ENCODE measurements at places on chromosomes 3 and 15. TPM values are rescaled to one million over a fixed set of nuclear protein-coding genes. Genes with fewer than 3 reads are reported as not detected.
A peak's percentile ranks its signal among the peaks of the same experiment; 100 is the strongest.

DNA sequence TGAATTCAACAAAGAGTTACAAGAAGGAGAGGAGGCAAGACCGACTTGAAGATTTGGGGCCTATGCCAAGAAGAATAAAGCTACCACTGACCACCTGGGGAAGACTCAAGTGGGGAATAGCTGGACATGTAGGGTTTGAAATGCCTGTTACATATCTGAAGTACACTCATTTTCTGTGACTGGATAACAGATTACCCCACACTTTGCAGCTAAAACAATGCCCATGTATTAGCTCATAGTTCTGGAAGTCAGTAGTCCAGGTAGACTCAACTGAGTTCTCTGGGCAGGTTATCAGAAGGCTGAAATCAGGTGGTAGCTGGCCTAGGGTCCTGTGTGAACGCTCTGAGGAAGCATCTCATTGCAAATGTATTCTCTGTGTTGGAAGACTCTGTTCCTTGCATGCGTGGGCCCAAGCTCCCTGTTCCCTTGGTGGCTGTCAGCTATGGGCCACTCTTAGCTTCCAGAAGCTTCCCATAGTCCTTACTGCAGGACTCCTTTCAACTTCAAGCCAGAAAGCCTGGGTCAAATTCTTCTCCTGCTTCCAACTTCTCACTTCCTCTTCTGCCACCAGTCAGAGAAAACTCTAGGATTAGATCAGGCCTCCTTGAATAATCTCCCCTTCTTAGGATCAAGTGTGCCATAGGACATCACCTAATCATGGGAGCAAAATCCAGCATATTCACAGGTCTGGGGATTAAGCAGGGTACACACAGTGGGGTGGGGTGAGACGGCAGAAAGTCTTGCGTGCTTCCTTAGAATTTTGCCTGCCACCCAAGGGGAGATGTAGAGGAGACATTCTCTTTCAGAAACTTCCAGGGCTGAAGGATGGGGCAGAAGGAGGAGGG lies 187.8 kb downstream of the SHQ1 start:
- peak; percentile 55 for DNase-seq

DNA sequence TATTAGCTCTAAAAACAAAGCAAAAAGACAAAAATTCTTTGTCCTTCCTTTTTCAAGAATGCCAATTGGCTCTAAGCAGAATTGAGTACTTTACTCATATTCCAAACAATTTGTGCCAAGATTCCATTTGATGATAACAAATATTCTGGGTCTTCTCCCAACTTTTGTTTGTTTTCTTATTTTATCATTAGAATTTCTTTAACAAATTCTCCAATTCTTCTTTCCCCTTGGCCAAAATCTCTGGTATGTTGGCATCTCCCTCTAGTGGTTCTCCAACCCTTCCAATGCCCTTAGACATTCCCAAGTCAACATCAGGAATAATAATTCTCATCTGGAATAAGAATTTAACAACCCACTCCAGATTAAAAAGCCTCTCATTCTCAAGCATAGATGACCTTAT lies 5.3 kb downstream of the CPOX start:
- no peak for DNase-seq

DNA sequence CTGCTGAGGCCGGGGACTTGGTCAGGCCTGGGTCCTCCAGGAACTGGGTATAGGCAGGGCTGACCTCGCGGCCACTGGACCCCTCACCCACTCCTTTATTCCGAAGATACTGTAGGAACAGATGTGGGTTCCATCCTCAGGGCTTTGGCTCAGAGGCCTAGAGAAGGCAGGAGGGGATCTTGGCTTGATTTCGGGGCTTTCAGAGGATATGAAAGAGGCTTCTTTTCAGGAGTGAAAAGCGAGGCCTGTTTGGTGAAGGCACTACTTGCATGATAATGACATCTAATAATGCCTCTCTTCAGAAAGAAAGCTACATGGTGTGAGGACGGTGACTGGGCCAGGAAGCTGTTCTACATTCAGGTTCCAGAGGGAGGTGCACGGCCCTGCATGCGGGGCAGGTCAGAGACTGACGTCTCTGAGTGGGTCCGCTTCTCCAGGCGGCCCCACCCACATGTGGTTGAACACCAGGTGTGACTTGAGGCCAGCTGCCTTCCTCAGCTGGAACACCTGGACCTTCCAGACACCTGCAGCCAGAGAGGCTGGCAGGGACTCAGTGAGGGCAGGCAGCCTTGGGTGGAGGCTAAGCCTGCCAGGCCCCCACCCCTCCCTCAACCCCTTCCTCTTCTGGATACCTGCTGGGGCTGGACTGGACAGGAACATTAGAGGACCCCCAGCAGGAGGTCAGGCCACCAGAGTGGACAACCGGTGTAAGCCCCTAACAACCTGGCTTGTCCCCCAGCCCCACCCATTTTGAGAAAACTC lies 31.1 kb upstream of the HHATL start:
- no peak for DNase-seq

DNA sequence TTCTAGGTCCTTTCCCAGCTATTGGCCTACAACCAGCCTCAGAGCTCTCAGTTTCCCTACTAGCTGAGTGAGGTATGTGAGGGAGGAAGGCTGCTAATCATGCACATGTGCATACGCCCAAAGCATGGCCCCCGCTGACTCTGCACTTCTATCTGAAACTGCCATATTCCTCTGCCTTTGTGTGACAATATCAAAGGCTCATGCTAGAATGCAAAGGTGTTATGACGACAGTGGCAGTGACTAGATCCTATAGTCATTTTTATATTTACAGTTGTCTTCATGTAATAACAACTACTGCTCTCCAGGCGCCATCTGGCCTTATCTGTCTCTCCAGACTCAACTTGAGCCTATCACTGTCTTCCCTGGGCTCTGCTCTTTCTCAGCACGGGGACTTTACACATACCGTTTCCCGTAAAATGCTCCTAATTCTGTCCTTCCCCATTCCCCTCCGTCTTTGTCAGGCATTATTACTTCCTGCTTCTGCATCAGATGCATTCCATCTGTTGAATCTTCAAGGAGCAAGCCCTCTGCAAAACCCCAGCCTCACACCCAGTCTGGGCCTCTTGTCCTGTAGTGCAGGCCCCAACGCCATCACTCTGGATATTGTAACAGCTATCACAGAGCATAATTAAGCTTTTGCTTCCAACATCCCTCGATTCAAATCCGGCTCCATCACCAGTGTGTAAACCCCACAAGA lies 102.5 kb downstream of the PDCD6IP start:
- DNase-seq = no peak

DNA sequence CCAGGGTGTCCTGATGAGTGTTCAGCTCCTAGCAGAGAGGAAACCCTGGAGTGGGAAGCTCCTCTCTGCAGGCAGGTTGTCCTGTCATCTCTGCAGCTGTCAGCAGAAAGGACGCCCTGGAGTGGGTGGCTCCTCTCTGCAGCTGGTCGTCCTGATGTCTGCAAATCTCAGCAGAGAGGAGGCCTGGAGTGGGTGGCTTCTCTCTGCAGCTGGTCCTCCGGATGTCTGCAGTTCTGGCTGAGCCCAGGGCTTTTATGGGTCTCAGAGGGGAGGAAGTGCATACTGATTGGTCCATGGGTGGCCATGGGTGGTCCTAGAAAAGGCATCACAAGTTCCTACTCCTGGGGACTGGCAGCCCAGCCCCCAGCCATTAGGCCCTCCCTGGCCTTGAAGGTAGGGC lies 102.6 kb upstream of the BNIP2 start:
- no peak for DNase-seq

The LARP6 gene
- 37.0 TPM for total RNA-seq

DNA sequence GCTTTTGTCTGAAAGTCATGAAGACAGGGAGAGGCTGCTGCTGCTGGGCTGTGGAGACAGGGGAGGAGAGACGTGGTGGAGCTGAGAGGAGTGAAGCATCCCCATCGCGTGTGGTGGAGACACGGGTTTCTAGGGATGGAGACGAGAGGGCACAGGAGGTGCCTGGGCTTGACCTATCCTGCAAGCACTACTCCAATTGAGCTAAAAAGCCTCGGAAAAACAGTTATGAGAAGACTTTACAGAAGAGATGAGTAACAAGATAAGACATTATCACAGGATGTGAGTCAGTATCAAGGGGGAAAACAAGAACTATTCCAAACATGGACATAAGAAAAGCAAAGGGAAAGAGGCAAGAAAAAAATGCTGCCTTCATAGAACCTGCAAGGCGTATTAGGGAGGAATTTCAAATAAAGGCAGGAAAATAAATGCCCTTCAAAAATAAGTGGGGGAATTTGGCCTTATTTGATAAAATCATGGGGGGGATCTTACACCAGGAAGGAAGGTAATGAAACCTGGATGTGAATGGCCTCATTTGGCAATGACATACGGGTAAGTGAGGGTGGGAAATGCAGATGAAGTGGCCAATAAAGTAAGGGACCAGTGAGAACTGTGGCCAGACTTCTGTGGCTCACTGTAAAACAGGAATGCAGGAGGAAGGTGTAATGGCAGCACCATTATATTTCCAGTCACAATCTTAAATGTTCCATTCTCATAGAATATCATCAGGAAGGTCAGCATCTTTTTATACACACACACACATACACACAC lies 97.9 kb downstream of the PLD1 start:
- no peak for DNase-seq

The SPRED1 gene
- total RNA-seq = 26.2 TPM

DNA sequence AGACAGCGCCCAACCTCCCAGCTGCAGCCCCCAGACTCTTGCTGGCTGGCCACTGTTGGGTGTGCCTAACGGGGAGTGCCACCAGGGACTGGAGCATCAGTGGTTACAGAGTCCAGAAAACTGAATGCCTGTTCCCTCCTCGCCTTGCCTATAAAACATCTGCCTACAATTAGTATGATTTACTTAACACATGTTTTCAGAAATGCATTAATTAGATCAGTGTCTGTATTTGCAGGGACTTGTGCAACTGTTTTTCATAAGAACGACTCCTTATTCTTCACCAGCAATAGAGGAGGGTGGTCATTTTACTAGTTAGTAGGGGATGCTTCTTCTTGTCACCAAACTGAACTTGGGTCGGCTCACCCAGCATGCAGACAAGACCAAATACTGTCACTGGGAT lies 248.7 kb downstream of the GABRG3 start:
- no peak for DNase-seq

The ANKRD63 gene
- total RNA-seq = not detected

DNA sequence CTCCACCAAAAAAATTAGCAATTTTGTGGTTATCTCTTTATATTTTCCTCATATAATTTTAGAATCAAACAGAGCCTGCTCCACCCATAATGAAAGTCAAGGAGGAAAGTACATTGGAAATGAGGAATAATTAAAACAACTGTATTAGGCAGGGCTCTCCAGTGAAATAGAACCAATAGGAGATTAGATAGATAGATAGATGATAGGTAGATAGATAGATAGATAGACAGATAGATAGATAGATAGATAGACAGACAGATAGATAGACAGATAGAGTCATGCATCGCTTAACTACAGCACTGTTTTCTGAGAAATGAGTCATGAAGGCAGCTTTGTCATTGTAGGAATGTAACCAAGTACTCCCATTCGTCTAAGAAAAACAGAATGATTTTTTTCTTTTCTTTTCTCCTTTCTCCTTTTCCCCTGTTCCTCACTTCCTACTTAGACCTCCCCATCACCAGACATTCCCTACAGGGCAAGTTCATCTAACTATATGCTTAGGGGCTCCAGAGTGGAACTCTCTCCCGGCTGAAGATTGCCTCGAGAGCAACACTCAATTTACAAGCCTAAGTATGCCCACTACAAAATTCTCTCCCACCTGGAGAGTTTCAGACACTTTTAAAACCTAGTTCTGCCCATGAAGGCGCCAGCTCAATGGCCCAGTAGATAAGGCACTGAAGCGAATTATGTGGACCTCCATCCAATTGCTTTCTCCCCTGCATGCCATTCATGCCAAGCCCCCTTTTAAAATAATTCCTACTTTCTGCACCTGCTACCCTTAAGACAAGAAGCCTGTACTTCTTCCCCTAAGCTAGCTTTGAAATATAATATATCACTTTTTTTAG lies 53.3 kb upstream of the LIPC start:
- peak; percentile 83 for DNase-seq

DNA sequence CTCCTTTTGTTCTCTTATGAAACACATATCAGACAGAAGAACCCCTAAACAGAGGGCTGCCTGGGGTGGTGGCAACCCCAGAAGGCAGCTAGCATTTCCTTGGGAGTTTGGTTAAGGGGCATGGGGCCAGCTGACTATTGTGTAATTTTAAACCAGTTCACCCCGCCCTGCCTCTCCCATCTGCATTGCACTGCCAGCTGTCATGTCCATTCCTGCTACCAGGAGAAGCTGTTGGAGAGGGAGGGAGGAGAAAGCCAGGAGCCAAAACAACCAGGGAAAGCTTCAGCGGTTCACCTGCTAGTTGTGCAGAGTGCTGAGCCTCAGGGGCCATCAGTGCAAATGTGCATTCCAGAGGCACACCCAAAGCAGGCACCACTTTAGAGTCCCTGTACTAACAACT lies 47.6 kb upstream of the ATP1B3 start:
- peak; percentile 50 for DNase-seq

DNA sequence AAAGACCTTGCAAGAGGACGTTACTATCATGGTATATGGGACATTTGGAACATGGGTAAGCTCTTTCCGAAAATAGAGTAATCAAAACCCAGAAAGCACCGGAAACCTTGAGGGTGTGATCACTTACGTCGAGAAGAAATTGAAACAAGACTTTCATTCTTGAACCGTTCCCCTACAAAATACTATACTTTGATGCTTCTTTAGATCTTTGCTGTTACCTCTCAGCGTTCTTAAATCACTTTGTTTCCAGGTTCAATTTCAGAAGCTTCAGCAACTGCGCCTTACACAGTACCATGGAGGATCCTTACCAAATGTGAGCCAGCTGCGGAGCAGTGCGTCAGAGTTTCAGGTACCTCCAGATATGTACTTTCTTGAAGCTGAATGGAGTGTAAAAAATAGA lies 10.1 kb downstream of the CRTC3 start:
- no peak for DNase-seq

The VILL gene
- 4.0 TPM for total RNA-seq

The RAD51 gene
- 5.6 TPM for total RNA-seq

The GOLGA6L4 gene
- total RNA-seq = 2.2 TPM

- no peak for DNase-seq
These were observed 27.6 kb downstream of the SLC6A6 start for GRCh38 chr3:14430053-14430452.

The STXBP5L gene
- not detected for total RNA-seq

- DNase-seq = no peak
These were observed 57.3 kb downstream of the PLXNA1 start for GRCh38 chr3:127040216-127040615.

DNA sequence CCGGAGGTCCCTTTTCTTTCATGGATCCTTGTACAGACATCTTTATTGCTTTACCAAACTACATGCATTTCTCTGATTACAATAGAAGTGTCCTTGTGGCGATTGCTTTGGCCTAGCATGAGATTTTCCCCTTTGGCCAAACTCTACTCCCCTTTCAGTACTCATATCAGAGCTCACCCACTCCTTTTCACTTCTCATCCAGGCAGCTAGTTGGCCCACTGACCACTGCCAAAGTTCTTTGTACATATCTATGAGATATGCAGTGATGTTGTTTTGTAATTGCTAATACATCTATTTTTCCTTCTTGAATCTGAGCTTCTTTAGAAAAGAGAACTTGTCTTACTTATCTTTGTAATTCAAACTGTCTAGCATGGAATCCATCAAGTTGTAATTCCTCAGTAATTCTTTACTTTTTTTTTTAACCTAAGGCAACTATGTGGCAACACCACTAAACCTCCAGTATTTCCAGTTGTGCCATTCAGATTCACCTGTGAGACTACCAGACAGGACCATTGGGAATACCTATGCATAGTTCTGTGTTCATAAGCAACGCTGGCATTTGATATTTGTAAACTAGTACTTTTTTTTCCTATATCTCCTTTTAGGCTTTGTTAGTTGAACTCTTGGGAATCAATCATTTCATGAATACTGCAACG lies 39.2 kb downstream of the AADACL2 start:
- no peak for DNase-seq

The FBXO40 gene
- not detected for total RNA-seq
